ENCODE measurements at places on chromosomes 16 and 17.

DNA sequence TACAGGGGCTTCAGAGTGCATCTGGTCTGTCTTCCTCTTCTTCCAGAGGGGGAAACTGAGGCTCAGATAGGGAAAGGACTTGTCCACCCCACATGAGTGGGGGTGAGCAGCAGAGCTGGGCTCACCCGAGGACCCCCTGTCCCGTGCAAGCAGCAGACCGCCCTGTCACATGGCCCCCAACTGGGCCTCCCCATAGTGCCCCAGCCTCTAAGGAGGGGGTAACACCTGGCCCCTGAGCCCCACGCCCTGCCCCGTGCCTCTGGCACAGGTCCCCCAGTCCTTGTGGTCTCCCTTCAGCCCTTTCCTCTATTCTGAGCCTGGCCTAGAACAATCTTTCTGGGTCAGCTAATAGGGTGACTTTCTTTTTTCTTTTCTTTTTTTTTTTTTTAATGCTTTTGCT lies 6.5 kb upstream of the NECAB2 start:
- DNase-seq: no peak
- no peak overlapping the region for H3K4me3 ChIP-seq
- H3K36me3 ChIP-seq: no peaks in the 10 kb centered on the region
- H3K4me1 ChIP-seq: no peaks in the 10 kb centered on the region
- no peaks in the 10 kb centered on the region for H3K27me3 ChIP-seq

- H3K4me3 ChIP-seq: no peak overlapping the region
- peaks cover 6% of the 10 kb centered on the region for H3K4me1 ChIP-seq
- H3K36me3 ChIP-seq: no peaks in the 10 kb centered on the region
- no peak for DNase-seq
- no peaks in the 10 kb centered on the region for H3K27me3 ChIP-seq
Observed at GRCh38 chr16:85046931-85047866, 19.6 kb downstream of the KIAA0513 start.

GRCh38 chr17:43984521-43984920 lies 19.9 kb upstream of the NAGS start:
- no peaks in the 10 kb centered on the region for H3K27me3 ChIP-seq
- H3K27ac ChIP-seq: no peak overlapping the region
- H3K4me3 ChIP-seq: no peak overlapping the region
- no peaks in the 10 kb centered on the region for H3K4me1 ChIP-seq

DNA sequence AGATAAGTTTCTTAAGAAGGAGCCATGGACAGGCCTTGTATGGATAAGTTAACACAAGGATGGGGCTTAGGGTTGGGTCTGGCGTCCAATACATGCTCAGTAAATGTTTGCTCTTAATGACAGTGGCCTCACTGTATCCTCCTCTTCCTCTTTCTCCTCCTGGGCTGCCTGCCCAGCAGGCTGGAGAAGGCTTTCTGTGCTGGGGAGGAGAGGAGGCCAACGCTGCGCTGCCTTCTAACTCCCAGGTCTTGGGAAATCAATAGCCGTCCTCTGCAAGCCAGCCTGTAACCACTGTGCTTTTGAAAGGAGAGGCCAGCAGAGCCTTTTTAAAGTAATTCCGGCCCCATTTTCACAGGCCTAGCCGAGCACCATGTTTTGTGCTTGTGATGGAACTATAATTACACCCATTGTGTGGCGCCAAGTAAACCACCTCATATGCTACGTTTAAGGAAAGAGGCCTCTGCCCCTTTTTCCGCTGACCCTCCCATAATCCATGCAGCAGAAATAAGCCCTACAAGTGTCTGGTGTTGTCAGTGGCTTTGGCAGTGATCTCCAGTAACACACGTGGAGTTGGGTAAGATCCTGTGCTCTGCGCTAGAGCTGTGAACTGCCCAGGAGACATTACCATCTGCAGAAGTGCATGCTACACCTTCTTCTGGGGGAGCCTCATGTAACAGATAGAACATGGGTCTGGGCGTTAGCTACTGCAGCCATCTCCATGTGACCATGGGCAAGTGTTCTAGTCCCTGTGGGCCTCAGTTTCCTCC lies 368.2 kb downstream of the SNX29 start:
- H3K4me3 ChIP-seq: no peak overlapping the region
- no peak overlapping the region for H3K27ac ChIP-seq
- no peaks in the 10 kb centered on the region for H3K27me3 ChIP-seq

- H3K36me3 ChIP-seq: no peaks in the 10 kb centered on the region
- DNase-seq: peak; percentile 26
- peaks cover 3% of the 10 kb centered on the region for H3K4me1 ChIP-seq
Observed at GRCh38 chr17:7740481-7741001, 23.0 kb downstream of the DNAH2 start.

DNA sequence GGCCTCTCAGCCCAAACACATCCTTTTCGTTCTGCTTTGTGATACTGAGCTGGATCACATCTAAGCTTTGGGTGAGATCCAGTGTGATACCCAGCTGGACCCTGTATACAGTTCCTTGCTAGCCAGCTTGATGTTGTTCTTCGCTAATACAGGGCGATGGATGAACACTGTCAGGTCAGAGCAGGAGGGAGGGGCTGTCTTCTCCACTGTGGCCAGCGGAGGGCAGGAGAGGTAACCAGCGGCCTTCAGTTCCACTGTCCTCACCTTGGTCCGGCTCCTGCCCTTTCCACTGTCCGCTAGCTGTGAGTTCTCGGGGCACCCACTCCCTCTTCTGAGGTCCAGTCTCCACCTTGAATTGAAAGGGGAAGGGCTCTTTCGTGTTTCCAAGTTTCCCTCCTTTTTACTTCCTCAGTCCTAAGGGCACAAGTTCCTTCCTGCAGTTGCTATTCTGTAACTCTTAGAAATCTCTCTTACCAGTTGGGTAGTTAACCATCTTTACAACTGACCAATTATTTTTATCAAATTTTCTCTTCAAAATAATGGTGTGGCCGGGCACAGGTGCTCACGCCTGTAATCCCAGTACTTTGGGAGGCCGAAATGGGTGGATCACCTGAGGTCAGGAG lies 3.0 kb upstream of the ZNF213 start:
- DNase-seq: peak; percentile 40
- H3K4me1 ChIP-seq: peaks cover 14% of the 10 kb centered on the region
- peaks cover 3% of the 10 kb centered on the region for H3K36me3 ChIP-seq
- no peak overlapping the region for H3K27ac ChIP-seq
- no peak overlapping the region for H3K4me3 ChIP-seq
- no peaks in the 10 kb centered on the region for H3K27me3 ChIP-seq

- no peaks in the 10 kb centered on the region for H3K27me3 ChIP-seq
- no peak overlapping the region for H3K4me3 ChIP-seq
- H3K4me1 ChIP-seq: peaks cover 9% of the 10 kb centered on the region
- H3K27ac ChIP-seq: peak overlapping the region; percentile 24
Observed at GRCh38 chr17:14225254-14225980, 11.2 kb downstream of the CDRT15 start.

DNA sequence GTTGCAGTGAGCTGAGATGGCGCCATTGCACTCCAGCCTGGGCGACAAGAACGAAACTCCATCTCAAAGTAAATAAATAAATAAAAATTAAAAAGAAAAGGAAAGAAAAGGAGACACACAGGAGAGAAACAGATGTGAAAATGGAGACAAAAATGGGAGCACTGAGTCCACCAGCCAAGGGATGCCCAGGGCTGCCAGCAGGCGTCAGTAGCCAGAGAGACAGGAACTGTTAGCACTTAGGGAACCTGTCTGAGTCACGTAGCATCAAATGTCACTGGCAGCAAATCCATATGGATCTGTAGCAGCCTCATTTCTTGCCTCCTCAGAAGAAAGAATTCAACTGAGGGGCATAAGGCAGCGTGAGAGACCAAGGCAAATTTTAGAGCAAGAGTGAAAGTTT lies 79.7 kb downstream of the CYLD start:
- no peaks in the 10 kb centered on the region for H3K36me3 ChIP-seq
- peak; percentile 13 for DNase-seq
- H3K4me3 ChIP-seq: no peak overlapping the region
